DND-41 (cell line): ENCODE measurements at places on chromosomes 5 and 9.

DNA sequence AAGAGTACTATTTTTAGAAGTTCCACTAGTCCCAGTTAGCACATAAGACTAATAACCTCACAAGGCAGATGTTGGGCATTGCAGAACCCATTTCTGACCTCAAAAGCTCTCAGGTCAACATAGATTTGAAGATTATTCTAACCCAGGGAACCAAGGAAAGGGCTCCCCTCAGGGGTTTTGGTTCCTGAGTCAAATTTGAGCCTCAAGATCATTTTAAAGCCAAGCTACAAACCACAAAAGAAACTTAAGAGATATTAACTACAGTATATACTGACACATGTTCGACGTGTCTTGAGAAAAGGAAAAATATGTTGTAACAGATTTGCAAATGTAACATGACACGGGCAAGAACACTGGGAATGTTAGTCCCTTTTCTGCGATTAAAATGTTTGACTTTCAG, 88.6 kb downstream of the GNAQ start:
- no peak for DNase-seq

DNA sequence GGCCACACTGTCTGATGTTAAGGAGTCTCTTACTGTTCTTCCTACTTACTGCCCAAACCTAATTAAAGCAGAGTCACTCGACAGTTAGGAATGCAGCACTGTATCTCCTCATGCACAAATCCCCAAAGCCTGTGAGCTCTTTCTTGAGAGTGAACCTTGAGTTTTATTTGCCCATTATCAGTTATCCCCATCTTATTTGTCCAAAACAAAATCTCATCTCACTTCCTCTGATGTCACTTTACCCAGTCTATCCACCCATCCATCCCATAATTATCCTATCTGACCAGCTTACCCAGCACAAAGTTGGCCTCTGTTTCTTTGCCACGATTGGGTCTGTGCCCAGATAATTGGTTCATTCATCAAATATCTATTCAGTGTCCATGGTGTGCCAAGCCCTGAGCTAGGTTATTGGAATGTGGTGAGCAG, 250.8 kb downstream of the SLIT3 start:
- DNase-seq = no peak

GRCh38 chr5:34944044-34944443, 14.7 kb downstream of the DNAJC21 start:
- DNase-seq = no peak

GRCh38 chr5:98989727-98990126, 60.9 kb upstream of the CHD1 start:
- DNase-seq = peak; percentile 14

DNA sequence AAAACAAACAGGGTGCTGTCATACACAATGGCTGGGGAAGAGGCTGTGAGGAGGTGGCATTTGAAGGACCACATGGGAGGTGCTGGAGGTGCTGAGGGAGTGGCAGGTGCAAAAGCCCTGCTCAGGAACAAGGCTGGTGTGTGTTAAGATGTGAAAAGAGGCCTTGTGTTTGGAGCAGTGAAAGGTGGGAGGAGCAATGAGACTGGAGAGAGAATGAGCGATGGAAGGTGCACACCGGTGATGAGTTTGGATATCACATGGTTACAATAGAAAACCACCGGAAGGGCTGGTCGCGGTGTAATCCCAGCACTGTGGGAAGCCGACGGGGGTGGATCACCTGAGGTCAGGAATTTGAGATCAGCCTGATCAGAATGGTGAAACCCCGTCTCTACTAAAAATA, 9.2 kb upstream of the FIBCD1 start:
- DNase-seq = no peak
